ENCODE measurements at places on chromosomes 11 and 22.

- DNase-seq = no peak
Measured at GRCh38 chr22:40805239-40805638, 13.9 kb downstream of the SLC25A17 start.

DNA sequence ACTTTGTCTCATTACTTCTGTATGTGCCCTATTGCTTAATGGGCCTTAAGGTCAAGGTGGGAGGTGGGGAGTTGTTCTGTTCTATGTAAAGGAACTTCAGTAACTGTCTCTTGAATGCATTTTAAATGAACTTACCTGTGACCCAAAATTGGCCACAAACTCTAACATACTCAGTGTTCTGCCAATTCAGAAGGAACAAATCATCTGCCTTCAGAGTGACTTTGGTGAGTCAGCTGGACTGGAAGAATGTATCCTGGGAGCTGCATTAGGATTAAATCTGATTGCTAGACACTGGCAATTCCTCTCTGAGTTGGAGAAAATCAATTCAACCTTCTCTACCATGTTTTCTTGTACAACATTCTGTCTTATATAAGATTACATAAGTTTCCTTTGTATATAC is 1104.8 kb downstream of the DLG2 start:
- no peak for DNase-seq

DNA sequence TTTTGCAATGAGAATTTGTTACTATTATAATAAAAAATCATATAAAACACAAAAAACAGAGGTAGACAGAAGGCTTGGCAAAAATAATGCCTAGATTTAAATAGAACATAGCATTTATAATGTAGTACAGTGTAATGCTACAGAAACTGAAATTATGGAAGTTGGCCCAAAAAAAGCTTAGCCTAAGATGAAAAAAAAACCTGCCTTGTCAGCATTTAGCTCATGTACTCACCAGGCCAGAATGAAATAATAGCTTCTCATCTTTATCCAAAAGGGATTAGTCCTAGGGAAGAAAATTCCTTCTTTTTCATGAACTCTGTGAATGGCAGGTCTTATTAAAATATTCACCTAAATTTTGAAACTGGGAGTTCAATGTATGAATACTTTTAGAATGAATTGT is 951.1 kb downstream of the LRRC4C start:
- DNase-seq = no peak

DNA sequence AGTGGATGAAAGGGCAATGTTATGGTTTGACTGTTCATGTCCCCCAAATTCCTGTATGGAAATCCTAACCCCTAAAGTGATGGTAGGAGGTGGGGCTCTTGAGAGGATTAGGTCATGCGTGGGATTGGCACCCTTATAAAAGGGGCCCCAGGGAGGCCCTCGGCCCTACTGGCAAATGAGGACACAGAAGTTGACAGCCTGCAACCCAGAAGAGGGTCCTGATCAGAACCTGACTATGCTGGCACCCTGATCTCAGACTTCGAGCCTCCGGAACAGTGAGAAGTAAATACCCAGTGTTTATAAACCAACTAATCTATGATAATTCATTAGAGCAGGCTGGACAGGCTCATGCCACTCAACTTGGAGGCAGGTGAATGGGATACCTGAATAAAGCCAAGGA is 8.7 kb downstream of the IFITM10 start:
- DNase-seq = no peak

DNA sequence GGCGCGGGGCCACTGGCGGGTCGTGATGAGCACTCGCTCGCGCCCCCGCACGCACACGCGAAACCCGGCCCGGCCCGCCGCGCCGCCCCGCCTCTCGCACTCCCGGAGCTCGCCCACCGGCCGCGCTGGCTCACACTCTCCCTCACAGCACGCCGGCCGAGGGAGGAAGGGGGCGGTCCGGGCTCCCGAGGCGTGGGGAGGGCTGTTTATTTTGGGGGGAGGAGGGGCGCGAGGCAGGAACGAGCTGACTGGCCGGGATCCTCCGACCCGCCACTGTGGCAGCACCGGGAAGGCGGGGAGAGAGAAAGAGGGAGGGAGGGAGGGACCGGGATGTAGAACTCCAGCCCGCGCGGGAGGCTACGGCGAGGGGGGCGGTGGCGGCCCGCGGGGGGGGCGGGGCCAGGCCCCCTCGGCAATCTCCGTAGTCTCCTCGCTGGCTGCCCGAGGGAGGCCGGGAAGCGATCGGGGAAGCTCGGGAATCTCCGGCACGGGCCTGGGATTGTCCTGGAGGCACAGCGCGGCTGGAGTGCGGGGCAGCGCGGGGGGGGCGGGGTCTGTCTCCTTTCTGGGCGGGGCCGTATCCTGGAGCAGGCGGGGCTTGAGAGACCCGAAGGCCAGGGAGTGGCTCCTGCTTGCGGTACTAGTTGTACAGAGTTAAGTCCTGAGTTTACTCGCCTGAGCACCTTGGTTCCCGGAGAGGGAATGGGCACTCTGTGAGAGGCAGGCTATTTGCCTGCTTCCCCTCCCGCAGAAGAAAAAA is at the start of gene RBFOX2:
RBFOX2 (minus strand) TSS at position 179 of the 760 bp plus-strand sequence. CDS start 399 bp downstream, outside the sequence.
- no peak for DNase-seq

- DNase-seq = no peak
Measured at GRCh38 chr11:75907906-75908527, 93.0 kb downstream of the UVRAG start.

- DNase-seq = no peak
Measured at GRCh38 chr11:112878033-112878601, 83.1 kb upstream of the NCAM1 start.

- DNase-seq = no peak
Measured at GRCh38 chr11:66281776-66282467, 3.9 kb downstream of the CNIH2 start.

DNA sequence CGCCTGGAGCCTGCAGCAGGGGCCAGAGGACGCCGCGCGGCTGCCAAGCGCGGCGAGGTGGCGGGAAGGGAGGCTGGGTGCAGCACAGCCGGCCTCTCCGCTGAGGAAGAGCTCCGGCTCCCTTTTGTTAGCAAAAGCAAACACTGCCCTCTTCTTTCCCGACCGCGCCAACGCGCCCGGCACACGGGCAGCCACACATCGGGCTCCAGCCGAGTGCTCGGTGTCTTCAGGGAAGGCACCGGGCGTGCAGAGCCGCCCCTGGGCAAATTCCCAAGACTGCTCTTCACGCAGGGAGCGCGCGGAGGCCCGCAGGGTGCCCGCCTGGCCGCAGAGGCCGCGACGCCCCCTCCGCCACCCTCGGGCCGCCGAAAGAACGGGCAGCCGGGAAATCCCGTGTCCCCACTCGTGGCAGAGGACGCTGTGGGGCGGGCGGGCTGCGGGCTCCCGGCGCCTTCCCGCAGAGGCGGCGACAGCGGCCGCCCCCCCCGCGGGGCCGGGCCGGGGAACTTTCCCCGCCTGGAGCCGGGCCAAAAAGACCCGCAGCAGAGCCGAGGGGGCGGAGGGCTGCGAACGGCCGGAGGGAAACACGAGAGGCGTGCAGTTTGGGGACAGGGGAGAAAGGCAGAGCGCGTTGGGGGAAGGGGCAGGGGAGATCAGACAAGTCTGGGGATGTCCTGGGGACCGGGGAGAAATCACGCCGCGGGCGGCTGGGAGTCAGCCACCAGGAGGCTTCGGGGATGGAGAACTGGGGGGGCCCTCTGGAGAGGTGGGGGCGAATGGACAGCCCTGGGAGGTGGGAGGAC is 931 bp downstream of the CADM1 start:
- no peak for DNase-seq

DNA sequence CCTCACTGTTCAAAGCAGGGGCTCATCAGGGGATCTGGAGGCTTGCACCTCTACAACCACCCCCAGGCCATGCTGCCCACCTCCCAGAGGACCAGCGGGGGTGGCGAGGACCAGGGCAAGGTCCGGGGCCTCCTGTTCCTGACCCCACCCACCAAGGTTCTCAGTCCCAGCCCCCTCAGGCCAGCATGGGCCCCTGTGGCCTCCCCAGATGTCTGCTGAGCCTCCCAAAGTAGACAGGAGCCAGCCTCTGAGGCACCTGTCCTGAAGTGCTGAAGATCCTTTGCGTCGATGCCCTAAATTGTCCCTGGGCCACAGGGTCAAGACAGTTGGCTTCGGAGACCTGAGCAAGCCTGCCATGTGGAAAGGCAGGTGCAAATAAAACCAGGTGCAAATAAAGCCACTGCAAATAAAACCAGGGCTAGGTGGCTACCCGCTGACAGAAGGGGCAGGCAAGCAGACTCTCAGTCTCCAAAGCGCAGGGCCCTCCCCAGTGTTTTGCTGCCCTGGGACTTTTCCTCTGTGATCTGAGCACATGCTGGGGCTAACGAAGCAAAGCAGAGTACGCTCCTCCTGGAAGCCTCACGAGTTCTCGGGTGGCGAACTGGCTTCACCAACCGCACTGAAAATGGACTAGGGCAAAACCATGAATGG is 22.4 kb upstream of the ARFGAP3 start:
- no peak for DNase-seq

DNA sequence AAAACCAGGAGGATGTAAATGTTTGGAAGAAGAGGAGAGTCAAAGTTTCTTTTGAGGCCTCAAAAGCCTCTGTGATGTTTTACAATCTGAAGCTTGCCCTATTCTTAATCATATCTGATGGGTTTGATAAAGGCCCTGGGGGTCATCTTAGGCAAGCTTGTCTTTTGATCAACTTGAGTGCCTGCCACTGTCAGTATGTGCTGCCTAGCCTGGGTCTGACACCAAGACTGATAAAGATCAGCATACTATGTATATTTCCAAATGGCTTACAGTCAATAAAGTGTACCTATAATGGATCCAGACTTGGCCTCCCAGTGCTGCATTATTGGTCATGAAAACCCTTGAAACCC is 12.7 kb downstream of the EHF start:
- DNase-seq = no peak

- no peak for DNase-seq
Measured at GRCh38 chr11:32435152-32435480, 223 bp downstream of the WT1 start.

GRCh38 chr11:118521892-118522311 is 5.4 kb upstream of the TTC36 start:
- DNase-seq = no peak

DNA sequence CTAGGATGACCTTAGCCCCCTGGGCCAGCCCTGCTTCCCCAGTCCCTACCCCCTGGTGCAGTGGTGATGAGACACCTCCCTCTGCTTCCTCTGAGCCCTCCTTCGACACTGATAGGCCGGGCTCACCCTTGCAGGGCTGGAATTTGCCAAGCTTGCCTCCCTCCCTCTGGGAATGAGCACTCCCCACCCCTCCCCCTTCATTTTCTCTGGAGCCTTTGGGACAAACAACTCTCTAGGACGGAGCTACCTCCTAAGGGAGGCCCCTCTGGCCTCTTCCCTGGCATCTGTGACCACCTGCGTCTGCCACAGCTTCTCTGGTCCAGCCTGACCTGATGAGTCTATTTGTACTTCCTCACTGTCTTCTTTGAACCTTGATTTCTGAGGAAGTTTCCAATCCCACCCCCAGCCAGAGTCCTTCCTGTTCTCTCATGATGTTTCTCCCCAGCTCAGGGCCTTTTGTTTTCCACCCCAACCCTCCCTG is 53.3 kb upstream of the ADA2 start:
- no peak for DNase-seq

- peak; percentile 12 for DNase-seq
Measured at GRCh38 chr11:76588455-76589325, 81.9 kb downstream of the LRRC32 start.

DNA sequence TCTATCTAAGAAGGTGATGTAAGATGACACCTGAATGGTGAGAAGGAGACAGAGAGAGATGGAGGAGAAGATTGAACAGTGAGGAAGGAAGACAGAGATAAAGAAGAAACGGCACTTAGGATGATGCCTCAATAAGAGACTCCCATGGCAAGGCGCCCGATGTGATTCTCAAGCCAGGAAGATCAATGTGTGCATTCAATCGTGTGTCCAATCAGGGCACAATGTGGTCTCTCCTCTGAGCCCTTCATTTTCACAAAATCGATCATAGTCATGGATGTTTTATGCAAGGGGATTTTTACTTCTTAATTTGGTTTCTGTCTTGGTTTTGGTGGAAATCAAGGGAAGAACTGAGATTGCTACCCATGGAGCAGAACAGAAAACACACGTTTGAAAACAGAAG is 19.9 kb upstream of the TMPRSS13 start:
- DNase-seq = no peak

- DNase-seq = no peak
Measured at GRCh38 chr11:74462631-74463030, 4.7 kb downstream of the KCNE3 start.

GRCh38 chr22:27494785-27495184 is 306.8 kb downstream of the MN1 start:
- DNase-seq = no peak

GRCh38 chr11:32071811-32072210 is 19.1 kb upstream of the RCN1 start:
- no peak for DNase-seq

DNA sequence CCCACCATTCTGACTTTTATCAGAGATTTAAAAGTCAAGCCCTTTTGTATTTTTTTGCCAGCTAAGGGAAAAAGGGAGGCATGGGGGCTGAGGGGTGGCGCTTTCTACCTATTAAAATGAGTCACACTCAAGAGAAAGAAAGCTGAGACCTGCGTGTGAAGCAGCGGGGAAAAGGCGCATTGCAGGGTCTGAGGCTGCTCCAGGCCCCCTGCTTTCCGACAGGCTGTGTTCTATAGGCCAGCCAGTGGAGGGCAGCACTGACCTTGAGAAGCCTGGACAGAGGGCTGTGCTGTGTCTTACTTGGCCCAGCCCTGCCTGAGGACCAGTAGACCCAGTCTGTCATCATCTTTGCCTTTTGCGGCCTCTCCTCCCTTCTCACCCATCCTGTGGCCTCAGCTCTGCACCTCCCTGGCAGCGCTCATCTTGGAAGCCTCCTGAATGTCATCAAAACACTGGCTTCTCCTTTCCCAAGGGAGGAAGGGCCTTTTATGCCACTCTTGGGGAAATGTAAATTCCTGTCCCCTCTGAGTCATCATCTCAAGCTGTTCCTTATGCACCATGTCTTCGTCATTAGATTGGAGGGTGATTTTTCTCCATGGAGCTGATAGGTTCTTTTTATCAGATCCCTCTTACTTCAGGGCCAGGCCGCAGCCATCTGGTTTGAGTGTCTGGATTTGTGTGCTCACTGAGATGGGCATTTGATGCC is 12.6 kb upstream of the MAPK8IP1 start:
- no peak for DNase-seq

GRCh38 chr11:61141601-61142028 is 19.6 kb downstream of the VPS37C start:
- DNase-seq = no peak

- DNase-seq = no peak
Measured at GRCh38 chr11:76885390-76886097, 24.8 kb downstream of the ACER3 start.

DNA sequence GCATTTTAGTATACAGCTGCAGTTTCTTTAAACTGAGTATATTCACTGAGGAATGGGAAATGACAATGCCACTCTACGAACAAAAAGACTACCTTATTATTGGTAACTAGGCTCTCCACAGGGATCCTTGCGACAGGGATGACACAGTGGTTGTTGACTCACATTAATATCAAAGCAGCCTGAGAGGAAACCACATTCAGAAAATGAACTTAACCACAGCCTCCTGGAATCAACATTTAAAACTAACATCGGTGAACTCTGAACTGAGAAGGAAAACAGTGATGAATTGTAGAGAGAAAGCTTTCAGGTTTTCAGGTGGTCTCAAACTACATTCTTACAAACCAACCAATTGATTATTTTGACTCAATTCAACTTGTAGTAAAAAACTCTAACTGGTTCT is 90.3 kb upstream of the MTMR2 start:
- no peak for DNase-seq

GRCh38 chr11:128940603-128941002 is 2.1 kb downstream of the TP53AIP1 start:
- no peak for DNase-seq

Measured in stimulated activated CD4-positive, alpha-beta T cell treated with anti-CD3 and anti-CD28 coated beads, TNF-alpha, amount 100 ng/mL, for 1 hour (primary cell).